ENCODE measurements at places on chromosomes 5 and 9.

- DNase-seq, result no peak
These were observed 912.3 kb downstream of the TAF11L14 start for GRCh38 chr5:18546591-18546990.

GRCh38 chr5:173968154-173968797 is 20.7 kb upstream of the C5orf47 start:
- no peak for DNase-seq

DNA sequence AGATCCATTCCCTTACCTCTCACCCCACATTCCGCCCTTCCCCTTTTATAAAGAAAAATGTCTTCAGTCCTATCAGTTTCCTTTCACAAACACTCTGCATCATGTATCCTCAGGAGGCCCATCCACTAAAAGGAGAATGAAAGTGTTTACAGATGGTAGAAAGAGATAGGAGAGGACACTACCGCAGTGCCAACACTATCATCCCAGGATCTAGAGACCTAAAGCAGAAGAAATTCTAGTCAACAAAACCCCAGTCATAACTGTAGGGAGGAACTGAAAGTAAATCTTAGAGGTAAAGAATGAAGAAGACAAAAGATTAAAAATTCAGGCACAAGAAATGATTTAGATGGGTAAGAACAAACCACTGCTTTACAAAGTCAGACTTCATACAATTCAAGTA is 114.1 kb downstream of the MLLT3 start:
- peak; percentile 39 for DNase-seq

DNA sequence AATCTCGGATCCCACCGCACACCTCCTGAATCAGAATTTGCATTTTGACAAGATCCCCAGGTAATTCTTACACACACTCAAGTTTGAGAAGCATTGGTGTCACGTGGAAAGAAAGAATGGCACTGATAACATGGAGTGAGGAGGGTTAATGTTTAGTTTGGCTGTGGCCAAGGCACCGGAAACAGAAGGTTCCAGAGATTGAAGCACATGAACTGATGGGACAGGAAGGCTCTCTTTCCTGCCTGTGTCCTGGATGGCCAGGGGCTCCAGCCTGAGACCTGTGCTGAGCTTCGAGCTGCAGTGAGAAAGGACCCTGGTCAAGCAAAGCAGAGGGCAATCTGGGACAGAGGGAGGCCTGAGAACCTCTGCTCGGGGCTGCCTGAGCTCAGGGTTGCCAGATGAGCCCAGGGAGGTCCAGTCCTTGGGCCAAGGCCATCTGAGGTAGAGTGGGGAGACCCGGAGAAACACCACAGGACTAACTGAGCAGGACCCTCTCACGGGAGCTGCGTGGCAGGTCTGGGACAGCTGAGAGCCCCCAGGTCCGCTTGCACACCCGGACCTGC is 27.3 kb downstream of the AFAP1L1 start:
- DNase-seq, result no peak

- DNase-seq, result no peak
These were observed 24.7 kb upstream of the TMEM250 start for GRCh38 chr9:136143215-136144001.

- peak; percentile 67 for DNase-seq
These were observed 3.9 kb upstream of the NKD2 start for GRCh38 chr5:1004461-1005248.

DNA sequence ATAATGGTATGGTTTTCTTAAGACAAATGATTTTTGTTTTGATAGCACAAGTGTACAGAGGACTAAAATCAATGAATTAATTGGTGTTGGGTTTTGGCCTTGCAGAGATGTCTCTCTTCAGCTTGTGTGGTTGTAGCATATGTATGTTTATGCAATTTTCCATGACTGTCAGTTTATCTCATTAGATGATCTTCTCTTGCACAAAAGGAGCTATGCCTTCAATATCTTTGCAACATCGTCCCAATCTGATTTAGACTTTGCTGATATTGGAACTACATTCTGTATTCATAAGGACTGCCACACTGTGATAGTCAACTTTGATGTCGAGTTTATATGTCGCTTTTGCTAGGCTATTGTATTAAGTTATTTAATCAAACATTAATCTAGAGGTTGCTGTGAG is 140.0 kb upstream of the TAF11L2 start:
- no peak for DNase-seq

- DNase-seq, result no peak
These were observed 1.3 kb downstream of the SPINK4 start for GRCh38 chr9:33241298-33241697.

DNA sequence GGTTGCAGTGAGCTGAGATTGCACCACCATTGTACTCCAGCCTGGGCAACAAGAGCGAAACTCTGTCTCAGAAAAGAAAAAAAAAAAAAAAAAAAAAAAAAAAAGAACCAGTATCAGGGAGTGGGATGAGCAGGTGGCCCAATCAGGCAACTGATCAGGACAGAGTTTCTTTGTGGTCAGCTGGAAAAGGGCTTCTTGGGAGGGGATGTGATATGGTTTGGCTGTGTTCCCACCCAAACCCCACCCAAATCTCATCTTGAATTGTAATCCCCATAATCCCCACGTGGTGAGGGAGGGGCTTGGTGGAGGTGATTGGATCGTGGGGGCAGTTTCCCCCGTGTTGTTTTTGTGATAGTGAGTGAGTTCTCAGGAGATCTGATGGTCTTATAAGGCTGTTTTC is 4.7 kb upstream of the GCNT1 start:
- DNase-seq, result no peak

- DNase-seq, result no peak
These were observed 48.9 kb downstream of the TMOD1 start for GRCh38 chr9:97550386-97550785.

- peak; percentile 59 for DNase-seq
These were observed 160.1 kb downstream of the GHR start for GRCh38 chr5:42583322-42583721.

DNA sequence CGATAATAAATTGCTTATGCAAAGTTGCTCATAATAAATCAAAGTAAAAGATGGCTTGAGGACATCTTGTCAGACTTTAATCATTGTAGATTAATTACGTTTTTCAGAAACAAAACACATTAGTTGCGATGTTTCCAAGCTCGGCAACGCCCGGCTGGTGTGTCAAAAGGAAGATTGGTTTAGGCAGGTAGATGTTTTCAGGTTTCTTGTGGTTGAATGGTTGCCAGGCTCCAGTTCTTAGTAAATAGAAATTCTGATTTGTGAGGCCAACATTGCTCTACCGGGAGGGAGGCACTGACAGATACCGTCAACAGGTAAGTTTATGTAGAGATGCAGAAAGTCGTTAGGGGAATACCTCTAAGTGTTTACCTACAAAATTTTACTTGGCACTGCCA is 280.3 kb downstream of the NPR3 start:
- no peak for DNase-seq

GRCh38 chr5:89435347-89435746 is 552.4 kb upstream of the MEF2C start:
- no peak for DNase-seq
